ENCODE measurements at places on chromosomes 12 and 14. TPM values are rescaled to one million over a fixed set of nuclear protein-coding genes. Genes with fewer than 3 reads are reported as not detected.
A peak's percentile ranks its signal among the peaks of the same experiment; 100 is the strongest.

GRCh38 chr14:53979747-53980642 lies 23.4 kb upstream of the BMP4 start:
- peak; percentile 56 for DNase-seq

GRCh38 chr14:58771016-58771415 lies 133.3 kb downstream of the DACT1 start:
- DNase-seq: no peak

GRCh38 chr14:104393898-104394381 lies 185.6 kb upstream of the C14orf180 start:
- no peak for DNase-seq

The MYL6B gene
- polyA plus RNA-seq: 72.8 TPM

The C14orf93 gene
- polyA plus RNA-seq: 2.2 TPM

DNA sequence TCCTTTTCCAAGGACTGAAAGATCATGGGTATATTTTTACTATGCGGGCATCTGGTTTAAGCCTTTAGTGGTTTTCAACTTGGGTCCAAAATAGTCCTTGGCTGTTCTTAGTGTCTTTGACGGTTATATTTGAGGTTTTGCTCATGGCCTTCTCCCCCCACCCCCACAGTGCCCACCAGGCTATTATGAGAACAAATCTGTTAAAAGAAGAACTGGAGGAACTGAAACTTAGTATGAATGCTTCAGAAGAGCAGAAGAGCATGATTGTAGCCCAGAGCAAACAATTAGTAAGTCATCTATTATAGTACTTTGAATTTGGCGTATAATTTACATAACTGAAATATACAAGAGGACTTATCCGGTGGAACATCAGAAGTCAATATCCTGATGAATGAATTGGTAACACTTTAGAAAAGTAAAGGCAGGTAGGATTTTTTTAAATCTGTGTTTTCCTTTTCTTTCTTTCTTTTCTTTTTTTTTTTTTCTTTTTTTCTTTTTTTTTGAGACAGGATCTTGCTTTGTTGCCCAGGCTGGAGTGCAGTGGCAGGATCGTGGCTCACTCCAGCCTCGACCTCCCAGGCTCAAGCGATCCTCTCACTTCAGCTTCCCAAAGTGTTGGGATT lies 71.8 kb upstream of the BCAT1 start:
- DNase-seq: no peak

DNA sequence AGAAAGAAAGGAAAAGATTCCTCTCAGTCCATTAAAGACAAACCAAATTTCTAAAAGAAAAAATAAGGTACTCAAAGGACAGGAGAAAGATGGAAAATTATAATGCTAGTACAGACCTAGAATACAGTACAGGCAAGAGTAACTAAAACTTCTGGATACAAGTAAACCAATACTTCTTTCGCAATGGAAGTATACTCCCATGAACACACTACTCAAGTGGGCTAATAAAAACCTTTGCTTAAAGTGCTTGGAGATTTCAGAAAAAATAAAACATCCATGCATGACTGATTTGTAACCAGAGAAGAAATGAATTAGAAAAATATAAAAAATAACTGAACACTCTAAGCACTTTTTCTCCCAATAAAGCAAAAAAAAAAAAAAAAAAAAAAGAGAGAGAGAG lies 3.5 kb downstream of the ZBTB25 start:
- DNase-seq: peak; percentile 32

GRCh38 chr14:102057480-102058114 lies 29.2 kb downstream of the HSP90AA1 start:
- DNase-seq: no peak

DNA sequence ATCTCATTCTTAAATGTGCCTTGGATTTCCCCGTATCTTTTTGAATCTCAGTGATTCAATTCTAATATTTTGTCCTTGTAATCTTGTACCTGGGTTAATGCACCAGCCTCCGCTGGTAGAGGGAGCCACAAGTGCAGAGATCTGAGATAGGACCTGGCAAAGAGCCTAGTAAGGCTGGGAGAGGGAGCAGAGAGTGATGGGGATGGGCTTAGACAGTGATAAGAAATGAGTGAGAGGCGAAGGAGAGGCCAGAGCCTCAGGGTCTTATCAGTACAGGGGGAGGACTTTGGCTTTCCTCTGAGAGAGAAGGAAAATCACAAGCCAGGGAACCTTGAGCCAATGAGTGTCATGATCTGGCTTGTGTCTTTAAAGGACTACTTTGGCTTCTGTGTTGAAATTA lies 30.5 kb upstream of the LMNTD1 start:
- DNase-seq: no peak

GRCh38 chr14:54502602-54503001 lies 7.1 kb upstream of the CGRRF1 start:
- DNase-seq: peak; percentile 54

The HOXC9 gene
- polyA plus RNA-seq: 5.5 TPM

DNA sequence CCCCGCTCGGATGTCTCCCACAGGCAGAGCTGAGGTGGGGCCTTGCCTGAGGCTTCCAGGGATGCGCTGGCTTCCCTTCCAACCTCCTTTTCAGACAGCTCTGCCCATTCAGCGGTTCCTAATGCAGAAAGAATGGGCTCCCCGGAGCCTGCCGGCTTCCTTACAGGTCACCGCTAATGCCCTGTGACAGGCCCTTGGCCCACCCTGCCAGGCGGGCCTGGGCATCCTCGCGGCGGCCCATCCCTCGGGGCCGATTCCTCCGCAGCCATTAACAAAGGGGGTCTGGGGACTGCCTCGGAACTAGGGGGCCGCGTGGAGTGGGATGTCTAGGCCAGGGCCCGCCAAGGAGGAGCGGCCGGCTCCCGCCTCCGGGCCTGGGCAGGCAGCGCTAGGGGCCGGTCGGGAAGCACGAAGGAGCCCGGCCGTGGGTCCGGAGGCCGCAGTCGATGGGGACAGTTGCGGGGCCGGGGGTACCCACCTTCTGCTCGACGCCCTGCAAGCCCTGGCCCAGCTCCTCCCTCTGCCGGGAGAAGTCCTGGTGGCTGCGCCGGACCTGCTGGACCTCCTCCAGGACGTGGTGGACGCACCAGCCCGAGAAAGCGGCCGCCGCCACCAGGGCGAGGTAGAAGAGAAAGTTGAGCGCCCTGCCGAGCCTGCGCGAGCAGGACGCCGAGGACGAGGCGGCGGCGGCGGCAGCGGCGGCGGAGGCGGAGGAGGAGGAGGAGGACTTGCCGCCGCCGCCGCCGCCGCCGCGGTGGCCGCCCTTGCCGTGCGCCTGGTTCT lies 738 bp downstream of the CKAP4 start:
- DNase-seq: peak; percentile 89

- DNase-seq: peak; percentile 99
Observed at GRCh38 chr12:13173012-13173932, 23.3 kb upstream of the EMP1 start.

GRCh38 chr14:92464716-92465115 lies 48.9 kb upstream of the RIN3 start:
- DNase-seq: no peak

The CEBPE gene
- polyA plus RNA-seq: not detected

GRCh38 chr14:55170526-55170925 lies 20.9 kb downstream of the DLGAP5 start:
- DNase-seq: no peak

GRCh38 chr12:80936642-80937390 lies 918 bp downstream of the LIN7A start:
- peak; percentile 68 for DNase-seq

DNA sequence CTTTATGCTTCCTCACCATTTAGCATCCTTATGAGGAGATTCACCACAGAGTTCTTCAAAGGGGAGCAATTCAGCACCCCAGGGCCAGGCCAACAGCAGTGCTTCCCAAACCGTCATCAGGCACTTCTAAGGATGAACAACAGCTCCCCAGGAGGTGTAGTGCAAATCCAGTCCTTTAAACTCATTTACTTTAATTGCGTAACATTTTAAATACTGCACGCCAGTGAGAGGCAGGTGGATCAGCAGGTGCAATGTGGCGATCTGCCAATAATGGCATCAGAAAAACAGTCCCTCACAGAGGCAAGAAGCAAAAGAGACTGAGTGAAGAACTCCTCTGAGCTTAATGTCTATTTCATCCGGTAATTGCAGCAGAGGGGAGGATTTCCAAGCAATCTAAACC lies 770.9 kb upstream of the FOXG1 start:
- DNase-seq: no peak

- no peak for DNase-seq
Observed at GRCh38 chr12:129641926-129642325, 261.9 kb downstream of the TMEM132D start.

The EIF5 gene
- 502 TPM for polyA plus RNA-seq

DNA sequence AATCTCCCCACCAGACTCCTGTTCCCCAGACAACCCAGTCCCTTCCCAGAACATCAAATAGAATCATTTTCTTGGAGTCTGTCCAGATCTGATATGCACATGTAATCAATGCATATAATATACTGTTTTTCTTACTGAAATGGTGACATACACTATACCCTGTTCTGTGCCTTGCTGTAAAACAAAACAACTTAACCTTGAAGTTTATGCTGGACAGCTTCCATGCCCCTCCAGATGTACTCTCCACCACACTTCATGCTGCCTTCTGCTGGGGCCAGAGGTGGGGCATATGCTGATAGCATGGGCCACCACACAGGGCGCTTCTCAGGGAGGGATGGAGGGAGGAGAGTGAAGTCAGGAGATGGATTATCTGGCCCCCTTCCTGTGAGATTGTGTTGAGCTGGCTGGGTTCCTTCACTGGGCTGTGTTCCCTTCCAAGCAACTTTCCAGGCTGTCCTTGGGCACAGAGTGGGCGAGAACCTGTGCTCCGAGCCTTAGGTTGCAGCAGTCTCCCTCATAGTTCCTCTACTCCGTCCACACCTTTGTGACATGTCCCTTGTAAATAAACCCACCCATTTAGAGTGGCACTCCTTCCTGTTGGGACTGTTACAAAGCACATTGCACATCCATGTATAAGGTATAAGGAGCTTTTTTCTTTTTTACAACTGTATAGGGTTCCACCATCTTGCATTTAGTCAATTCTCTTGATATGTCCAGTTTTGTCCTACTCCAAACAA lies 77.6 kb upstream of the RIC8B start:
- DNase-seq: no peak

DNA sequence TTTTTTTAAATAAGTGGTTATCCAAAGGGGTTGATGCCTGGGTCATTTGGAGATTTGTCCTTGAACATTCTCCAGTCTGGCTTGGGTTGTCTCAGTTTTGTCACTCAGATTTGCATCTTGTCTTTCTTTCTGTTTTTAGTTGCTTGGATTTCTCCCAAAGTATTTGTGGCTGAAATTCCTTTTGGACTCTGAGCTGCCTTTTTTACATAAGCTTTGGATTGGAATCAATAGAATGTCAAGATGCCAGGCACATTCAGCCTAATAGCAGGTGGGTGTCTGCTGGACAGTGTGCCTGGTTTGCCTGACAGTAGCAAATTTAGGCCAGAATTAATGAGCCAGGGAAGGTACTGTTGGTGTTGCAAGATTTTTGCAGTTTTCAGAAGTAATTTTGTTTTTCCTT lies 50.0 kb downstream of the FLRT2 start:
- DNase-seq: no peak

DNA sequence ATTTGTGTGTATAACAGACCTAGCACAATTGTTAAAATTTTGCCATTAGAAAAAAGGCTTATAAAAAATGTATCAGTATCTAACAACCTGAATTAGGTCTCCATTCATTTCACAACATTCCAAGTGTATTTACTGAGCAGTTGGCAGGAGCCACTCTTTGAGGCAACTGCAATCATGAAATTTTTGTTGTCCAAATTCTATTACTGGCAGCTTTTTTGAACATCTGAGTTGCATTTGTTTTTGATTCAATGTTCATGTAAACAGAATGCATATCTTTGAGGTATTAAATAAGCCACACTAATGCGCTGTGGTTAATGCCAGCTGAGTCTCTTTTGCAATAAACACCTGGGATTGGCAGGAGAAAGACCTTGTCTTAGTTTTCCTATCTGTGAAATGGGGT lies 8.7 kb downstream of the KITLG start:
- peak; percentile 59 for DNase-seq

GRCh38 chr12:48000878-48001504 lies 3.3 kb downstream of the COL2A1 start:
- DNase-seq: peak; percentile 86

DNA sequence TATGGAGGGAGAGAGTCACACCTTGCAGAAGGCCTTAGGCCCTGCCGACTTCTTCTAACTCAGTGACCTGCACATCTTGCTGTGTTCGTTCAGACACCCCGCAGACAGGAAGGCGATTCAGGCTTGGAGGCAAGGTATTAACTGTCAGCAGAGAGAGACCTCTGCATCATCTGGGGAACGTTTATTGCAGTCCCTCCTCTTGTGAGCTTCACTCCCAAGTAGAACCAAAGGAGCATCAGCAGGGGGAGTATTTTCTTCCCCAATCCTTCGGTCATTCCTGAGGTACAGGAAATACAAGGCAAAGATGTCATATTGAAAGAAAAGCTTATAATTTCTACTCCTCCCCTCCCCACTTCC lies 217.9 kb downstream of the CRADD start:
- DNase-seq: peak; percentile 63

The SAMD15 gene
- polyA plus RNA-seq: 0.95 TPM

- no peak for DNase-seq
Observed at GRCh38 chr12:77736219-77736965, 94.3 kb upstream of the NAV3 start.

- DNase-seq: no peak
Observed at GRCh38 chr12:34402228-34402898, 380.1 kb downstream of the ALG10 start.

GRCh38 chr14:77838831-77839511 lies 39.1 kb downstream of the ADCK1 start:
- DNase-seq: no peak

DNA sequence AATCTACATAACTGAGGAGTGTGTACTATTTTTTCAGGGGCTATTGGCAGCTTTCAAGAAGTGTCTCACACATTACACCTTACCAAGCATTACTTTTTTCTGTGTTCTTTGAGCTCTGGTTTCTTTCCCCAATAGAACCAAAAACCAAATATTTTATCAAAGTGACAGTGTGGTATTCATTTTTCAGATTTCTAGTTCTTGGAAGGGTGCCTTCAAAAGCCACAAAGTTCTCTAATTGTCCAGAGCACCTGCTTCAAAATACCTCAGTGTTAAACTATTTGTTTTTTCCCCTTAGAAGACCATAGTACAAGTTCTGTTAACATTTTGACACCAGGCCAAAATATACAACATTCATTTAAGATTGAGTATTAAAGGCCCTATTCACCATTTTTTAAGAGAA lies 515.7 kb downstream of the ETNK1 start:
- no peak for DNase-seq

The HPD gene
- polyA plus RNA-seq: not detected

DNA sequence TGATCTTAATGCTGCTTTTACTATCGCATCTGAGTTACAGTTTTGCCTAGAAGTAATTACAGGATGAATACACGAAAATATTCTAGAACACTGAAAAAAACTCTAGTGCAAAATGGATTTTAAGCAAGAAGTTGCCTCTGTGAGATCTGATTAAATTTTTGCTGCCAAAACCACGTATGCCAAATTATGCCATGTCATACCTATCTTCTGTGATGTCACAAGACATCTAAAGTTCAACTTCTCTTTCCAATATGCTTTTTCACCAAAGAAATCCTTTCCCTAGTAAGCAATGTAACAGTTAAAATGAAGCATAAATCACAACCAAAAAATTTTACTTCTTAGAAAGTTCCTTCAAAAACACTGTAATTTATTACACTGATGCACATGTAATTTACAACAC lies 39.6 kb downstream of the HECTD4 start:
- no peak for DNase-seq

The FBXO34 gene
- 10.2 TPM for polyA plus RNA-seq
